8988T (cell line): ENCODE measurements at places on chromosomes 1 and 21.

DNA sequence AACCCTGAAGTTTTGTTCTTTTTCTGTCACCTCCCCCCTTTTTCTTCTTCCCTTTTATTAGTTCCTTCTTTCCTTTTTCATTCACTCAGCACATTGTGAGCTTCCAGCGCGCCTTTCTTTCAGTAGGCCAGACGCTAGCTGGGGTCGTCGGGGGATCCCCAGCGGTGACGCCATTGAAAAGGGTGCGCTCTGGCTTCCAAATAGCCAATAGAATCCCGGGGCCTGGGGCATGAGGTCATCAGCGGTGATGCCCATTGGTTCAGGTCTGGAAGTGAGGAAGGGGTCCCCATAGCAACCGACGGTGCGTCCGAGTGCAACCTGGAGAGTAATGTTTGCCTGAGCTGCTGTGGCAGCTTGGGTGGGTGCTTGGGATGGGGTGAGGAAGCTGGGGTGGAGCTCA, 6.9 kb upstream of the EFNA3 start:
- no peak for DNase-seq

- DNase-seq, result no peak
Measured at GRCh38 chr1:23394684-23395083, 25.0 kb upstream of the ZNF436 start.

- no peak for DNase-seq
Measured at GRCh38 chr1:163823017-163823416, 501.3 kb downstream of the NUF2 start.

DNA sequence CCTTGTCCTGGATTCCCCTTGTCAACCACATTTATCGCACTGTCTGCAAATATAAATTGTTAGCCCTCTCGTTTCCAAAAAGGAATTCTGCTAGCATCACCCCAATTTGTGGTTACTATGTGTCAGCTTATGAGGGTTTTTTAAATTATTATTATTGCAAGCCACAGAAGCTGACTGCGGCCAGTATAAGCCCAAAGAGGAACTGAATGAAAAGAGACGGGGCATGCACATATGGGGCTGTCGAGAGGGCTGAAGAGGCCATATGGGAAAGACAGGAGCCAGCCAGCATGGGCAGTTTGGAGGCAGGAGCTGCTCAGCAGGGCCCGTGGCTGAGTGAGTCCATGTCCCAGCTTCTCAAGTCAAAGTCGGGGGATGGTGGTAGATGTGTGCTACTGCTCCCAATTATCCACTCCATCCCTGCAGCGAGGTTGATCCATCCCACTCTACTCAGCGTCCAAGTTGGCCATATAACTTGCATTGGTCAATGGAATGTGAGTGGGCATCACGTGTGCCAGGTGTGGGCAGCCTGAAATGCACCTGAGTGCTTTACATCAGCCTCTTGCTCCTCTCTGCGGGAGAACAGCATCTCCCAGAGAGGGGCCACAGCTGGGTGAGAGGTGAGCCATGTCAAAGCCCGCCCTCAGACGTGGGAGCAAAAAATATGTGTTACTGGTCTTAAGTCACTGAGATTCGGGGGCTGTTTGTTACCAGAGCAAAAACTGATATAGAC, 37.6 kb upstream of the LDLRAP1 start:
- DNase-seq, result no peak

GRCh38 chr1:67759066-67759465, 74.1 kb downstream of the GADD45A start:
- DNase-seq, result no peak

GRCh38 chr1:92030656-92031107, 897 bp downstream of the EPHX4 start:
- no peak for DNase-seq

DNA sequence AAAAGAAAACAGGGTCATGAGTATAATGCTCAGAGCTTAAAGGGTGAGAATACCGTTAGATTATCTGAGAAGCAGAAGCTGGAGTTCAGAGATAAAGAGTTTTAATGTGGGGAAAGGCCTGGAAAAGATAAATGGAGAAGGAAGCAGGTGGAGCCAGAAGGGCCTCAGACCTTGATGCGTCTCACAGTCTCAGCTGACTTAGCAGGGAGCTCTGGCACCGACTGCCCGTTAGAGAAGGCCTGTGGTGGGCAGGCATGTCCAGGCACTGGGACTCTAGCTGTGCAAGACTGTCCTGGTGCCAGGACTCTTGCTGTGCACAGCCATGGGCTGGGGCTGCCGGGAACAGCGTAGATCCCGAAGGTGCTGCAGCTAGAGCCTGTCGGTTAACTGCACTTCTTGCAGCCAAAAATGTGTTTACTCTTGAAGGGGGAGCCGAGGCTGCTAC, 3.8 kb upstream of the SLAMF9 start:
- no peak for DNase-seq

DNA sequence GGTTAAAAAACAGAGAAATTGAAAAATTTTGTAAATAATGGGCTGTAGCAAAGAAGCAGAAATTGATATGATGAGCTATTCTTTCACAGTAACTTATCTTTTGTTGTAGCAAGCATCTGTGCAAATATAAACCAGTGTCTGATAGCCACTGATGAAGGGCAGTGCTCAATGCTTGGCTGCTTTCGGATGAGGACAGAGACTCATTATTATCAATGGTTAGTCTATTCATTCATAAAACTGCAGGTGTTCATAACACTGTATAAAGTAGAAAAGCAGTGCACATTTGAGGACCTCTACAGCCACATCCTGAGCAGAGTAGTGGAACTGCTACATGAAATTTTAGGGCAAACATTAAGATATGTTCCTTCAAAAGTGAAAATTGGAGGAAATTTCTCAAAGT, 107.2 kb downstream of the FAF1 start:
- no peak for DNase-seq

DNA sequence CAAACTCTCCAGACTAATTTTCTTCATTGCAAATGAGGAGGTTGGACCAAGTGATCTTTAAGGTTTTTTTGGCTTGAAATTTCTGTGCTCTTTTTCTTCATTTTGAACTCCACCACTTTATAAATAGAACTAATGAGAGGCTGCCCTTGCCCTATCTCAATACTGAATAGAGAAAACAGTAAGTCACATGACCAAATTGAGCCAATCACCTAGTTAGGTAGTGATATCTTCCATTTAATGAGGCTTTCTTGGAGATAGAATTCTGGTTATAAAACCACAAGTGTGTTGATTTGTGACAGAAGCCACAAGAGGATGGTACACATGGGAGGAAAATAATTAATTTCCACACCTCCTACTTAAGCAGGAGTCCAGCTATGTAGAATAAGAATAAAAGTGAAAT, 263.4 kb upstream of the SNX7 start:
- DNase-seq, result no peak

- DNase-seq, result no peak
Measured at GRCh38 chr1:29633771-29634170, 397.4 kb downstream of the PTPRU start.

DNA sequence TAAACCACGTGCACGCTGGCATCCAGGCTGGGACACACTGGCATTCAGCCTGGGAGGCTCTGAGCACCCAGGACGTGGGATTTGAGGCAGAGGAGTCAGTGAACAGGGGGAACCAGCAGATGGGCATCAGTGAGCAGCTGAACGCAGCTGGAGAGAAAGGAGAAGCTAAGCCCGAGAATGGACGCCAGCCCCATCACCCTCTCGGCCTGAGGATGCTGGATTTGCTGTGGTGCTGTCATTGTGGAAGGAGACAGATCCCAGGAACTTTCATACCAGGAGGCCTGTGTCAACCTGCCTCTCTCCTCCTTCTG, 132.8 kb downstream of the PGBD5 start:
- DNase-seq, result no peak

GRCh38 chr1:19481826-19482398, 3.4 kb downstream of the CAPZB start:
- DNase-seq, result no peak

DNA sequence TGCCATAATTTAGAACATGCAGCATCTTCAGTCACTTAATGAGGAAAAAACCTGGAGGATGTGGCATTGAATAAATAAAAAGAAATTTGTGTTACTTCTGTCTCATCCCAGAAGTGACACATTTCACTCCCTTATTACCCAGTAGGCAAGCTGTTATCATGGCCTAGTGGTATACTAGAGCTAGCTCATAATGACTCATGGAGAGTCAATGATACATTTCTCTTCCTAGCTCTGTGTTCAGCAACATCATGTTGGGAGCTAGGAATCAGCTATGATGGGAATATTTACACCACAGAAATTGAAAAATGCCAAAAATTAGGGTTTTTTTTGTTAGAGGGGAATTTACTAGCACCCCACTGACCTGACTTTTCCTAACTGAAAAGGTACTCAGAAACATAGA, 182.7 kb downstream of the HMCN1 start:
- DNase-seq, result no peak

GRCh38 chr21:36579898-36580297, 100.0 kb upstream of the CLDN14 start:
- no peak for DNase-seq

DNA sequence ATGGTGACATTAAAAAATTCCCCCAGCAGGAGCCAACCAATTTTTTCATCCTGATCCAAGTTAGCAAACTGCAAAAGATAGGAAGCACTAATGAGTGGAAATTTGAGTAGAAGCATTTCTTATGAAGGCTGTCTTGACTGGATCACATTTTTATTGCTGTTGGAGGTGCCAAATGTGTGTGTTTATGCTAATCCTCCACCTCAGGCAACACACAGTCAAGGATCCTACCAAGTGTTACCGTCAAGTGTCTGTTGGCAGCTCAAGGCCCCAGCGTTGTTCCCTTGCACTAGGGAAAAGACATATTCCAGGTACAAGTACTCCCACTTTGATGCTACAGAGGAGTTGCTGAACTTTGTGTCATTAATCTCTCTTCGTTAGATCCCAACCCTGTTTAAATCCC, 18.3 kb downstream of the METTL18 start:
- DNase-seq, result no peak

DNA sequence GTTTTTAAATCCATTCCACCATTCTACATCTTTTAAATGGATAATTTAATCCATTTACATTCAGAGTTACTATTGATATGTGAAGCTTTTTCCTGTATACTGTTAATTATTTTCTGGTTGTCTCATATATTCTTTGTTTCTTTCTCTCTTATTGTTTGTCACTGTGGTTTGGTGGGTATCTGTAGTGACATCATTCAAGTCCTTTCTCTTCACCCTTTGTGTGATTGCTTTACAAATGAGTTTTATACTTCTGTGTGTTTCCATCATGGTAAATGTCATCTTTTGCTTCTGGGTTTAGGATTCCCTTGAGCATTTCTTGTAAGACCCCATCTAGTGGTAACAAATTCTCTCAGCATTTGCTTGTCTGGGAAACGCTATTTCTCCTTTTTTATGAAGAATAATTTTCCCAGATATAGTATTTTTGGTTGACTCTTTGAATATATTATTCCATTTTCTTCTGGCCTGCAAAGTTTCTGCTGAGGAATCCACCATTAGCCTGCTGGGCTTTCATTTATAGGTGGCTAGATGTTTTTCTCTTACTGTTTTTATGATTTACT, 10.2 kb downstream of the LY9 start:
- DNase-seq, result no peak

- DNase-seq, result no peak
Measured at GRCh38 chr1:234502785-234503184, 23.8 kb upstream of the TARBP1 start.
